ENCODE measurements at places on chromosomes 3 and 15.

DNA sequence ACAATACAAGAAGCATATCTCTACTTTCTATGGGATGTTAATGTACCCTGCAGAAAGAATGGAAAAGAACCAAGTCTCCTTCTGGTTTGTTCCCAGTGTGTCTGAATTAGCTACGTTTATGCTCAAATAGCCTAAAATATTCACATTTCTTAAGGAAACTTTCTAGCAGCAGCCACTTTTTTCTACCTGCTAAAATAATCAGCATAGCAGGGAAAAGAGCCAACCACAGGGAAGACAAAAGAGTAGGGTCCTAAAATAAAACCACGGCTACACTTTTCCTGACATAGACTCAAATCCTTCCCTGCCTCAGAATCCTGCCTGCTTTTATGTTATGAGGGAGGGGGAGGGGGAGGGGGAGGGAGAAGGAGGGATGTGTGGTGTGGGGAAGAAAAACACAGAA, 136.7 kb downstream of the GBE1 start:
- DNase-seq: no peak

- no peak for DNase-seq
Observed at GRCh38 chr3:18556001-18556408, 130.9 kb upstream of the SATB1 start.

DNA sequence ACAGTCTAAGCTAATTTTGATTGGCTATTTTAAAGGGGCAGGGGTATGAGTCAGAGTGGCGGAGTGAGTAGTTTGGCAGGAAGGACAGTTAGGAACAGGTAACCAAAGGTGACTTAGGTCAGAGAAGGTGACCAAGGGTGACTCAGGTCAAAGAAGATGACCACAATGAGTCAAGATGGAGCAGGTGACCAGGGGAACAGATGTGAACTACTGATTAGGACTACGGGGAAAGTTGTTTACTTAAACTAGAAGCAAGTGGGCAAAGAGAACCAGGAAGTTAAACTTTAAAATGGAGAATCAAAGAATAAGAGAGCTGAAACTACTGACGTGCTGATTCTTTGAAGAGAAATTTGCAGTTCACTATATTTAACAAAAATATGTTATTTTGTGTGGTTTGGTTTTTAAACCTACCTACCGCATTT, 14.1 kb upstream of the CA12 start:
- no peak for DNase-seq

- no peak for DNase-seq
Observed at GRCh38 chr3:24235121-24235520, 259.5 kb downstream of the THRB start.

DNA sequence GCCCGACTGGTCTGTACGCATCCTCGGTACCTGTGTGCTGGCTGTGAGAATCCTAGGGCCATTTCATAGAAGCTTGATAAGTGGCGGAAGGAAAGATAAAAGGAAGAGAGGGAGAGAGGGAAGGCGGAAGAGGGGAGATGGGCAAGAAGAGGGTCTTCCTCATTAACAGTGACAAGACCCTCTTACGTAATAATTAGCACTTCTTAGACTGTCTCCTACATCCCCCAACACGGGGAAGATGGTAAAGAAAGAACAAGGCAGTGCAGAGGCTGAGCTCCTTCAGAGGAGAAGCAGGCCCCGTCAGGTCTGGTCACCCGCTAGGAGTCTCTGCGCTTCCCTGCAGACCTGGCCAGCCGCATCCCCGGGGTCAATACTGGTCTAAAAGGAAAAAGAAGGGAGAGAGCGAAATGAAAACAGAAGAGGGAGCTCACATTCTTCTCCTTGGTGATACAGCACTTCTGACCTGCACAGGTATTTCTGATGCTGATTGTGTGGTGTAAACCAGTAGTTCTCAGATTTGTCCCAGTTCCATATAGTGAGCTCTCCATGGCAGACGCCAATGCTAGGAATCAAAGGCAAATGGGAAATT, 19.0 kb upstream of the FAM240A start:
- no peak for DNase-seq

DNA sequence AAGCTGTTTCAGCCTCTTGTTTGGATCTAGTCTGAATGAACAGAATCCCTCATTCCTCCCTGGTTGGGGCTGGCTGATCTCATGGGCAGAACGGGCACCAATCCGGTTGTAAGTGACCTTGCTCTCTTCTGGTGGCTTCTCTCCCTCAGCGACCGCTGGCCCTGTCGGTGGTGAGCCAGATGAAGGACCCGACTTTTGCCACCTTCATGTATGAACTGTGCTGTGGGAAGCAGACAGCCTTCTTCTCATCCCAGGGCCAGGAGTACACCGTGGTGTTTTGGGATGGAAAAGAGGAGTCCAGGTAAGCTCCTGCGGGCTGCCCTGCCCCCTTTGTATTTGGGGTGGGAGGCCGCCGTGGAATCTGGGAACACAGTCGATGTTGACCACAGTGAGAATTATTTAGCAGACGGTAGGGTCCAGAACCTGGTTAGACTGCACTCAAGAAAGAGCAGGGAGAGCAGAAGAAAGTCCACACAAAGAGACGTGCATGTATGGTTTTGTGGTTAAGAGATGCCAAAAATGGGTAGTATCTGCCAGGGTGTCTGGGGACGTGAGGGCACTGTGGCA, 138.8 kb downstream of the LRRK1 start:
- DNase-seq: no peak

DNA sequence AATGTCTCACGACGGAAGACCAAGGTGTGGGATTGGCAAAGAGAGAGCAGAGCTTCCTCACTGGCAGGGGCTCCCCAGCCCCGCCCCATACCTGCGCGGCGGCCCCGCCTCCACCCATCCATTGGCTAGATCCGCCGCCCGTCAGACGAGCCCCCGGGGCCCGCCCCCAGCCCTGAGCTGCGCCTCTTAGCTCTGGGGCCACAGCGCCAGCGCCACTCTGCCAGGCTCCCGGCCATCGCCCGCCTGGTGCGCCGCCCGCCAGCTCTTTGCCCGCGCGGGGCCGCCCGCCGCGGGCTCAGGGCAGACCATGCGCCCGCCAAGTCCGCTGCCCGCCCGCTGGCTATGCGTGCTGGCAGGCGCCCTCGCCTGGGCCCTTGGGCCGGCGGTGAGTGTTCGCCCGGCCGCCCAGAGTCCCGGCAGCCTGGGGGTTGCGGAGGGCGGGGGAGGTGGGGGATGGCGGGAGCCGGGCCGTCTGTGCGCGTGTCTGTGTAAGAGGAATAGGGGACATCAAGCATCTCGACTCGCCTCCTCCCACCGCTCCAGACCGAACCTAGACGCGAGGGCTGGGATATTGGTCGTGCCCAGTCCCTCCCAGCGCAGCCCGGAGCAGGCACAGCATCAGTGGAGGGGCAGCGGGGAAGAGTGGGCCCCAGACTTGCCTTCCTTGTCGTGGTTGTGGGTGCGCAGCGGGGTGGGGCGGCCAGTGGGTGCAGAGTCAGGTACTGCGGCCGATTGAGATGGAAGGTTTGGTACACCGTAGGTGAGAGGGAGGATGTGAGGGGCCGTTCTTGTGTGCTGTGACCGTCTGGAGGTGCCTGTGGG, at the start of gene VIPR1:
VIPR1 (plus strand) TSS at position 215 of the 822 bp plus-strand sequence; CDS start at position 308, 93 bp downstream.
- DNase-seq: peak; percentile 95

DNA sequence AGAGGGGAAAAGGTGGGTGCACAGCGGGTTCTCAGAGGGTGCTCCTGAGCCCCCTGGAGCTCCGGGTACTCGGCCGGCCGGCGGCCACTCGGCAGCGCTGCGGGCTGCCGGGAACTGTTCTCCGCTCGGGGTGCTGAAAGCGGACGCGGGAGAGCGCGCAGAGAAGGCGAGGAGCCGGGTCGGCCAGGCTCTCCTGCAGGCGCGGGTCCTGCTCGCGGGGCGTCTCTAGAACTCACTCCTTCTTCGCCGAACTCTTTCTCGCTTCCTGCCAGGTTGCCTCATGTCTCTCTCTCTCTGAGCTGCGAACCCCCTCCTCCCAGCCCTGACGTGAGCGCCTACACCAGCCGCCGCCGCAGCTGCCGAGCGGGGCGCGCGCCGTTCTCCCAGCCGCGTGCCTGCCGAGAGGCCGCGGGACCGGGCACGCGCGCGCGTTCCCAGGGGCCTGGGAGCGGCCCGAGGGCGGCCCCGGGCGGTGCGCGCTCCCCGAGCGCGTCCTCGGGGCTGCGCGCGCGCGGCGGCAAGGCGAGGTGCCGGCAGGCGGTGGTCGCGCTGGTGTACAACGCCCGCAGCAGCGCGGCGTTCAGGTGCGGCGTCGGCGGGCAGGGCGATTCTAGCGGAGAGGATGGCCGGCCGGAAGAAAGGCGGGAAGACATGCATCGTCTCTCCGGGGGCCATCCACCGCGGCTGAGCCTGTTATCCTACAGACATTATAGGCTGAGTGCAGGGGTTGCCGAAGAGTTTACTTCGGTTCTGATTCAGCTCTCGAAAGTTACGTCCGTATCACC, at the start of gene PEX5L:
PEX5L (minus strand) TSS at position 267 of the 785 bp plus-strand sequence. CDS start 338 bp downstream, outside the sequence.
- peak; percentile 91 for DNase-seq

GRCh38 chr15:99249270-99249841, at the start of gene TTC23:
Gene TTC23, minus strand, starts transcription at chr15:99249581. Its CDS starts 20,869 bp downstream, at chr15:99228712.
- peak; percentile 76 for DNase-seq

- DNase-seq: no peak
Observed at GRCh38 chr3:69379661-69380060, 6.2 kb downstream of the FRMD4B start.

DNA sequence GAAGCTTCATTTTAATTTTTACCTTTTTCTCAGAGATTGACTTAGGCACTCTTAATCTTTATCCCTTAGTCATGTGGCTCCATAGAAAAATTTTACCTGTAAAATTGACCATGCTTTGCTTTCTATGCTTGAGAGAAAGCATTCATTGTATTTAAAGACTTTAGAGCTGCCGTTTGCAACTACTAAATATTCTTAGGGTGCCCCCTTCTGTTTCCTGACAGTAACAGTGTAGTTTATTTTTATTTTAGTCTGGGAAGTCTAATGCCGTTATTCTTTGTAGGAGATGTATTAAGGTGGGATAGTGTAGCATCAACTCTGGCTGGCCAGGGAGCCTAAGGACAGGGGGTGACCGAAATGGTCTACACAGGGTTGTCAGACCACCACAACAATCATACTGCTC, 84.5 kb upstream of the SYNPR start:
- peak; percentile 77 for DNase-seq

DNA sequence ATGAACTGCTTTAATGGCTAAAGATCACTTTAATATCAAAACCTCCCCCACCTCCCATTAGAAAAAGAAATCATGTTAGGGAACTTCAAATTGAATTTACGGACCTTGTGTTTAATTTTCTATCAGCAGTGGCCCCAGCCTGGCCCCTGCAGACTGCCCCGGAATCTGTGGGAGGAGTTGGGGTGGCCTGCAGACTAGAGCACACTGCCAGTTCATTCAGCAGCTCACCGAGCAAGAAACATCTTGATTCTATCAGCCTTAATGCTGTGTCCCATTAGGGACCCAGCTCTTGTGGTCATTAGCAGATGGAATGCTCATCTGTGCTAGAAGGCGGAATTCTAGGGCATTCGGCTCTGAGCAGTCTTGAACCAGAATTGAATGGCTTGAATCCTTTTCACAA, 54.2 kb downstream of the FLNB start:
- no peak for DNase-seq

GRCh38 chr3:131797776-131798175, 237.0 kb downstream of the CPNE4 start:
- DNase-seq: no peak

DNA sequence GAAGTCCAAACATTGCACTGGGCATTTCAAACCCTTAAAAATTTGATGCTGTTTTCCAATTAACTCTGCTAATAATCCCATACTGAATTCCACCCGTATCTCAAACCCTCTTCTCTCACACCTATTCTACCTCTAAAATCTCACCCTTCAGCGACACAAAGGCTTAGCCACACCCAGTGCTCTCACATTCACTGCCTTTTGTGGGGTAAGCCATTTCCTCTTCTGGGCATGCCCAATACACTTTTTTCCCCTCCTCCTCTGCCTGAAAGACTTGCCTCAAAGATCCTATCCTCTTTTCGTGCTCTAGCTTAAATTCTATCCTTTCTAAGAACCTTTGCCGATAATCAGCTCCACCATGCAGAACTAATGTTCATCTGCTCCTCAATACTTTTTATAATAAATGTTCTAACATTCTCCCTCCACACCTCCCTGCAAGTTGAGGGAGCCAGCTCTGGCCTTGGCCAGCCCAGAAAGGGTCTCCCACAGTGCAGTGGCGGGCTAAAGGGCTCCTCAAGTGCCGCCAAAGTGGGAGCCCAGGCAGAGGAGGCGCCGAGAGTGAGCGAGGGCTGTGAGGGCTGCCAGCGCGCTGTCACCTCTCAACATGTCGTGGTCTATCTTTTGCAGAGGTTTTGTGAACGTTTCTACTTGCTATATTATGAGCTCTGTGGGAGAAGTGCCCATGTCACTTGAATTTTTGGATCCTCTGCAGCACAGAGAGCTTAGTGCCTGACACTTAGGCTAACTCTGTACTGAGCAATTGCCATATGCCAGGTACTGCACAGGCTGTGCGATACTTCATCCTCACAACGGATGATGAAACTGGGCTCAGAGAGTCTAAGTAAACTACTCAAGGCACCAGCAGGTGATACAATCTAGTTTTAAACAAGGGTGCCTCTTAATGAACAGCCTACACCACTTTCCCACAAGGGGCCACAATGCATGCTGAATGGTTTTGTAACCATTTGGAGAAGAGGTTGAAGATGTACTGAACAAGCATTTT, 53.6 kb upstream of the BCL6 start:
- no peak for DNase-seq

DNA sequence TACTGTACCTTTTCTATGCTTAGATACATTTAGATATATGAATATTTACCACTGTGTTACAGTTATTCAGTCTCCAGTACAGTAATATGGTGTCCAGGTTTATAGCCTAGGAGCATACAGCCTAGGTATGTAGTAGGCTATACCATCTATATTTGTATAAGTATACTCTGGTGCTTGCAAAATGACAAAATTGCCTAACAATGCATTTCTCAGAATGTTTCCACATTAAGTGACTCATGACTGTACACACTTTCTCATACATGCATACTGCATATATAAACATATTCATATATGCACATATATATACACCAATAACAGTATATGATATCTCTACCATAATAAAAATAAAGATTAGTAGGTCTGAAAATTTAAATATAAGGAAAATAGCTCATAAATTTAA, 169.3 kb downstream of the DPH6 start:
- DNase-seq: no peak

DNA sequence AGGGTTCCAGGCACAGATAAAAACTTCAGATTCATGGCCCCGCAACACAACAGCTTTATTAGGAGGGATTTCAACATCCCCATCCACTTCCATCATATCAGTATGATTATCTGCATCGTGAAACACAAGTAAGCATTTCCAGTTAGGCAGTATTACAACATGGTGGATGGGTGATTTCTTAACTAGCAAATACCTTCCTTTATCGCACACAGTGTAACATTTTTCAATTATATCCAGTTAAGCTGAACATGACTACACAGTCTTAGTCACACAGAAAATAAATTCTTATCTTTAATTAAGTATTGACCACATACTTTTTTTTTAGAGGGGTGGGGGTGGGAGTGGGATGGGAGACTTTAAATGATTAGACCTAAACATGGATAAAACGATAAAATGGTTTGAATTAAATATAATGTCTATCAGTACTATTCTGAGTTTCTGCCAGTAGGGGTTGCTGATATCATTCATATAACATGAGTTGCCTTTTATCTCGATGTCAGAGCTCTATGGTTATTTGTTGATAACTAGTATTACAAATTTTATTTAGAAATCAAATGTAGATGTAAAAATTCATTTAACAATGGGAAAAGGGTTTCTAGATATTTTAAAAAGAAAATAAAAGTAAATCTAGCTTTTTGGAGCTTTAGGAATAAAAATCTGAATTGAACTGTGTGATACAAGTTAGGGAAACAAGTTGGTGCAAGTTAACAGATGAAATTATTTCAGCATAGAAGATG, 146.6 kb downstream of the TBL1XR1 start:
- DNase-seq: peak; percentile 36

- no peak for DNase-seq
Observed at GRCh38 chr3:72370947-72371346, 477.3 kb downstream of the SHQ1 start.

Data from GM23338 (cell line).